ENCODE measurements at places on chromosomes 16 and 17. TPM values are rescaled to one million over a fixed set of nuclear protein-coding genes. Genes with fewer than 3 reads are reported as not detected.

The TRIM37 gene
- total RNA-seq = 35.6 TPM

The ABCC12 gene
- total RNA-seq = not detected

DNA sequence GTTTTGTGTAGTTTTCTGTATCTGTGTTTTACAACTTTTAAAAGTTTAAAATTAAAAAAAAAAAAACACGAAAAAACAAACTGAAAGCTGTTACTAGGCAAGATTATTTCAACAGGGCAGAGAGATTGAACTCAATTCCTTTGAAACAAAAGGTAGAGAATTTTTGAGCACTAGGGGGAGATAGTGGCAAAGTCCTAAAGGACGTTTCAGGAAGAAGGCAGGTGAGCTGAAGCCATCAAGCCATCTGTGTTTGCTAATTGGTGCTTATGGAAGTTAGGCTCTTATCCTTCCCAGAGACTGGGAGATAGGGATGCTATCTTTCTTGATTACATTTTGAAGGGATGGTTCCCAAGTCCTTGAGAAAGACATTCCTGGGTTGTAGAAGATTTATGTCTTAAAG is 70.6 kb upstream of the CLEC3A start:
- DNase-seq = no peak

- DNase-seq = no peak
Measured at GRCh38 chr17:77834170-77835115, 124.1 kb upstream of the TNRC6C start.

GRCh38 chr16:2209258-2210008 is 1.2 kb downstream of the BRICD5 start:
- DNase-seq = no peak

GRCh38 chr17:80769516-80769915 is 222.1 kb upstream of the CHMP6 start:
- no peak for DNase-seq

DNA sequence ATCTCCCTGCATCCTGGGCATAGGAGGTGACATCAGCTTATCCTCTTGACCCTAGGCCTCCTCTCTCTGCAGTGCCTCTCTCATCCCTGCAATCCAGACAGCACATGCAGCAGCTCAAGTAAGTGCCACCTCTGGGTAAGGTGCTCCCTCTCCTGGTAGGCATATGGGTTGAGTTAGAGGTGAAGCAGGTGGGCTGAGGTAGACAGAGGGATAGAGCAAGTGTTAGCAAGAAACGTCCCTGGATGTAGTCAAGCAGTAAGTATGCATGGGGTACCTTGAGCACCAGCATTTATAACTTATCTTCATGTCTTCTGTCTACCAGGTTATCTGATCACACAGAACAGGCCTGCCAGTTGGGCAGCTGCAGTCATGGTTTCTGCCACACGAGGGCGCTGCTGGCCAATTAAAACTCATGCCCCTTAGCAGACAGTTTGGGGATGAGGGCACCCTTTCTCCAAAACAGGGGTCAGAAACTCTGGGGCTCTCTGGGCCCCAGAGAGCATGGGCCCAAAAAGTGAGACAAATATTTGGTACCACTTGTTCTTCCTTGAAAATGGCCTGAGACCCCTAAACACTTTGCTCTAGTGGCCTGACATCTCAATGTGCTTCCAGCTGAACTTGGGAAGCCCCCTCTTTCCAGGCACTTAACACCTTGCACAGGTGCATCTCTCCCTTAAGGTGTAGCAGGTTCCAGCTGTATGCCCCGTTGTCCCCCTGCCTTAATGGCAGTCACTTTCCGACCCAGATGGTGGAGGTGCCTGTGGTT is 59.8 kb downstream of the NEUROD2 start:
- peak; percentile 86 for DNase-seq

Data from glutamatergic neuron (in vitro differentiated cells).